MV-4-11 (cell line): ENCODE measurements at places on chromosomes 7 and 10.

DNA sequence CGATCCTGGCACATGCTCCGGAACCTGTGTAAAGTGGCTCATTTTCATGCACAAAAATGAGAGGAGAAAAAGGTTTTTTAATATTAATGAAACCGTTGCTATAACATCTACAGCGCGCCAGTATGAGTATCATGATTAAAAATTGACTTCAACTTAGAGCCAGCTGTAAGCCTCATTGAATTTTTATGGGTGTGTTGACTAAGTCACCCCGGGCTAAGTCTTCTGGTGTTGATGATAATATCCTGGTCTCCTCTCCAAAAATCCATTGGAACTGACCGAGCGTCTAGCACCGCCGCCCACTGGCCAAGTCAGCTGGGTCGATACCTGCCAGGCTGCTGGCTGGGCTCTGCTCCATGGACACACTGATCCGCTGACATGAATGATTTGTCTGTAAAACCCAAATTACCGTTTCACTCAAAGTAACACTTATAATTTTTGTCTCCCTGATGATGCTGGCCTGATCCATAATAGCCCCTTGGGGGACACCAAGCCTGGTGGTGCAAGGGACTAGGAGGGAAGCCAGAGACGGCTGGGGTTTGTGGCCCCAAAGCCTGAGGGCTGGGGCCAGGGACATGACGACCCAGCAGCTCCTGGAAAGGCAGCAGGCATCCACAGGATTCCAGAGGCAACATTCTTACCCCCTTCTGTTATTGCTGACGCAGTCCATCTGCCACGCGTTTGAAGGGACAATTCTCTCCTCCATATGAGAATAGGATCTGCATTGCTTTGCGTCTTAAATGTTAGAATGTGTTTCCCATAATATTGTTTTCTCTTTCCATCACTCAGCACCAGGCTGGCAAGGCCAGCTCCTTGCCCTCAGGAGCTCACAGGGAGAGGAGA, 131.0 kb upstream of the PPP2R2D start:
- no peak for DNase-seq

DNA sequence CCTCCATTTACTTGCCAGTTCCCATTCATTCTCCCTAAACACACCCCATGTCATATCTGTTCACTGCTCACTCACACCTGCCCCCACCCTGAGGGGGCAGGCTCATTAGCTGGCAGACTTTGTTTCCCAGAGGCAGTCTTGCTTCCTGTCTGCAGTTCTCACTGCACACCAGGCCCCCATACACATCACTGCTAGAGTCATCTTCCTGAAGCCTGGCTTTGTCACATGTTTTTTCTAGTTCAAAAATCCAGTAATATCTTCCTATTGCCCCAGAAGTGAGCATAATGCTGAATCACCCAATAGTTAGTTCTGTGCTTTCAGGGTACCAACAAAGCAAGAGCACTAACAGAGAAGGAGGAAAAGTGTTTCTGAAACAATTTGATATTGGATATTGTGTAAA, 1.9 kb downstream of the LRRC72 start:
- DNase-seq: no peak

DNA sequence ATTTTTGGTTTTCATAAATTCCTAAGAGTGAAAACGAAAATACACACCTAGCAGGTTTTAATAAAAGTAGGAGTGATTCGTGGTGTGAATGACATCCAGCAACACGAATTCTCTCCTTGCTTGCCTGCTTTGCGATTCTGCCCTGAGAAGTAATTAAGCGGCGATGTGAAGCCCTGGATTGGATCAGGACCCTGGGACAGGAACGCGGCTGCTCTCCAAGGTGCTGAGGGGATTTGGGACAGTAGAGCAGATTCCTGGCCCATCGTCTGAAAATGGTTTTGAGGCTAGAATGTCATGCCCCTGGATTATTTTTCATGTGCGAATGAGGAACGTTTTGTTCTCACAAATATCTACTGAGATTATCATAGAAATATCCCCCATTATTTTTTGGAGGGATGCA, 7.8 kb downstream of the NPS start:
- DNase-seq: no peak

GRCh38 chr7:17593819-17594419, 295.5 kb downstream of the AHR start:
- DNase-seq: no peak

DNA sequence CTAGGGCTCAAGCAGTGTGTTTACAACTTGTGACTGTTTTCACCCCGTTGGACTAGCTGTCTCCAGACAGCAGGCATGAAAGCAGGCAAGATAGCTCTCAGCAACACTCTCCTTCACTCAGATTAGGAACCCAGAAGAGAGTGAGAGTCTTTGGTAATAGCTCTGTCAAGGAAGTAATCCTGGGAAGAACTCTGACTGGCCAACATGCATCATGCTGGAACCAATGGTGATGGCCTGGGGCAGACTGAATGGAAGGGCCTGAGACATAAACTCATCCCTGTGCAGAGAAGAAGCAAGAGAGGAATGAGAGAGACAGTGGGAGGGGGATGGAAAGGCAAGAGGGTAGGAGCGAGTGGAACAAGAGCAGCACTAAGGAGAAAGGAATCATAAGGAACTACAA, 48.9 kb downstream of the AKR1D1 start:
- no peak for DNase-seq

DNA sequence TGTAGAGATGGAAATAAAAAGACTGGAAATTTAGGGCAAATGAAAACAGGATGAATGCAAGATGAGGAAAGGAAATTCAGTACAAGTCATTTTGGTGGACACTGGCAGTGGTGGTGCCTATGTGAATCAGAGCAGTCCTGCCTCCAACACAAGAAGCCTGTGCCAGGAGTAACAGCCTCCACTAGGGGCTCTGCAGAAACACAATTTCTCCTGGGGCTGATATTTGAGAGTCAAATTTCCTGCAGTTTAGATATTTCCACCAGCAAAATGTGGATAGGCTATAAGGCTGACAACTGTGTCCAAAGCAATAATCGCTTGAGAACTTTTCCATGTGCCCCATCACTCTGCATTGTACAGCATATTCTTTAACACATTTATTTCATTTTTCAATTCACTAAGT, 4.7 kb upstream of the PLXDC2 start:
- peak; percentile 35 for DNase-seq

- DNase-seq: no peak
These were observed 71.9 kb downstream of the ELFN1 start for GRCh38 chr7:1741751-1742554.

- no peak for DNase-seq
These were observed 117.2 kb downstream of the ACTR3B start for GRCh38 chr7:152876749-152877148.

- no peak for DNase-seq
These were observed 29.0 kb downstream of the PDGFA start for GRCh38 chr7:490461-491291.
